ENCODE measurements at places on chromosomes 4 and X.

GRCh38 chr4:125750399-125750798 lies 435.6 kb downstream of the FAT4 start:
- no peak for DNase-seq

GRCh38 chrX:101229170-101229569 lies 9.6 kb downstream of the DRP2 start:
- peak; percentile 53 for DNase-seq

GRCh38 chr4:80709082-80709869 lies 321.2 kb upstream of the BMP3 start:
- no peak for DNase-seq

DNA sequence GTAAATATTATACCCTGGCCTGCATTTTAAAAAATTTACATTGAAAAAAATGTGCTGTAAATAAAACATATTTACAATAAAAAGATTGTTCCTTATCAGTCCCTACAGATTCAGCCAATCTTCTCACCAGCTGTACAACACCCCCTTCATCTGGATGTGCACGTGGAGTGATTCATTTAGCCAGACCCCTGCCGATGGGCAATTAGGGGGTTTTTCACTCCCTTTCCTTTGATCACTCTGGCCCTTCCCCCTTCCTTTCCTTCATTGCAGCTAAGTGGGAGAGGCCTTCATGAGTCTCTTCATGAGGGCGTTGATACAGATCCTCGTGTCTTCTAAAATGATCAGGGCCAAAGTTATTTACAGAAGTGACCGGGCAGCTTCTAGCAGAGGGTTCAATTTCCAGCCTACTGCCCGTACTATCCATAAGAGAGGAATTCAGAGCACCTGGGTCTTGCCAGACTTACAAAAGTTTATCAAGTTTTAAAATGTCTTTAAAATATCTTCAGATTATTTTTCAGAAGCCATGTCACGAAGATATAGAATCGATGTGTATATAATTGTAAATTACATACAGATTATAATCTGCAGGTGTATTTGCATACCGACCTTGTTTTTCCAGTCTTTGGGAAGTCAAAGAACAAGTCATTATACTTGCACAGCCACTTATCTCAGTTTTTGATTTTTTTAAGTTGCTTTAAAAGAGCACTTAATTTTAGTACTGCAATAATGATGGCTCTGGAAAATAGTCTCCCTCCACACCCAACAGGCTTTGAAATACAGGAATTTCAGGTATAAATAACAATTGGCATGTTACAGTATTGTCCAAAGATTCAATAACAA lies 21.4 kb upstream of the RASL11B start:
- no peak for DNase-seq

- no peak for DNase-seq
These were observed 15.2 kb upstream of the F11 start for GRCh38 chr4:186250760-186251159.

DNA sequence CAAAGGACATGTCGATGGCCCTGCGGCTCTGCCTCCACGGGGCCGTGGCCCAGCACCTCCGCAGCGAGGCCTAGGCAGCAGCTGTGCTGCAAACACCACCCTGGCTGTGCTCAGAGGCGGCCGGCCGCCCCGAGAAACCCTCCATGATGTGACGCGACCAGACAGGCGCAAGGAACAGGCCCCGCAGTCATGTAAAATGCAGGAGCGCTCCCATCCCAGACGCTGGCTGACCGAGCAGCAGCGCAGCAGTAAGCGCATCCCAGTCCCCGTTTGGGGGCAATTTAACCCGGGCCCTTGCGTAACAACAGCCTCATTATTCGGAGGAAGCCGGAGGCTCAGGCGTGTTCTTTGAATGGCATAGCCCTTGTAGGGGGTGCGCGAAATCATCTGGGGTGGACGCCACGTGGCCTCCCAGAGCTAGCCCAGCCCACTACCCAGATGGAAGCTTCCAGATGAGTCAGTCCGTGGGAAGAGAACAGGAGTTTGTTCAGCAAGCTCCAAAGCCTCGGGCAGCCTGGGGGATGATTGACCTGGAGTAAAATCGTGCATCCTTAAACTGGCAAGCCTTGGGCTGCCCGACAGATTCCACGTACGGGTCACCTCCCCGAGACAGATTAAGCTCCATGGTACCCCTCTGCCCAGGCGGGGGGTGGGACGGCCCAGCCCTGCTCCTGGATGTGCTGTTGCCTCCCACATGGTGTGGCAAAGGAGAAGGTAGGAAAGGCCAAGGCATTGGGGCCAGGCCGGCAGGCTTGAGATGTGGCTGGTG lies 124.0 kb downstream of the HMX1 start:
- DNase-seq: no peak

DNA sequence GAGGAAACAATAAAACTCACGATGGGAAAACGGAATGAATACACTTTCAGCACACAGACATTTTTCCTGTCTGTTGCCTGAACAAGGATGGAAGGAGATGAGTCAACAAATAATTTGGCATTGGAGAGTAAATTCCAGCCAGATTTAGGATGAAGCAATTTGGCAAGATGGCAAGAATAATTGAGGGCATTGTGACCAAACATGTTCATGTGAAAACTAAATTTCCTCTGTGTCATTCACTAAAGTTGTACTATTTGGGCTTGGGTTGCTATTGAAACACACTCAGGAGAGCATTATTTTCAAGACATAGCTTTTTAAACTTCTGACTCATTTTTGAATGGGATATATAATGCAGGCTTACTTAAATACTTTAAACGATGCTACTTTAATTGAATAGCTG lies 1614.4 kb downstream of the PCDH19 start:
- DNase-seq: no peak

DNA sequence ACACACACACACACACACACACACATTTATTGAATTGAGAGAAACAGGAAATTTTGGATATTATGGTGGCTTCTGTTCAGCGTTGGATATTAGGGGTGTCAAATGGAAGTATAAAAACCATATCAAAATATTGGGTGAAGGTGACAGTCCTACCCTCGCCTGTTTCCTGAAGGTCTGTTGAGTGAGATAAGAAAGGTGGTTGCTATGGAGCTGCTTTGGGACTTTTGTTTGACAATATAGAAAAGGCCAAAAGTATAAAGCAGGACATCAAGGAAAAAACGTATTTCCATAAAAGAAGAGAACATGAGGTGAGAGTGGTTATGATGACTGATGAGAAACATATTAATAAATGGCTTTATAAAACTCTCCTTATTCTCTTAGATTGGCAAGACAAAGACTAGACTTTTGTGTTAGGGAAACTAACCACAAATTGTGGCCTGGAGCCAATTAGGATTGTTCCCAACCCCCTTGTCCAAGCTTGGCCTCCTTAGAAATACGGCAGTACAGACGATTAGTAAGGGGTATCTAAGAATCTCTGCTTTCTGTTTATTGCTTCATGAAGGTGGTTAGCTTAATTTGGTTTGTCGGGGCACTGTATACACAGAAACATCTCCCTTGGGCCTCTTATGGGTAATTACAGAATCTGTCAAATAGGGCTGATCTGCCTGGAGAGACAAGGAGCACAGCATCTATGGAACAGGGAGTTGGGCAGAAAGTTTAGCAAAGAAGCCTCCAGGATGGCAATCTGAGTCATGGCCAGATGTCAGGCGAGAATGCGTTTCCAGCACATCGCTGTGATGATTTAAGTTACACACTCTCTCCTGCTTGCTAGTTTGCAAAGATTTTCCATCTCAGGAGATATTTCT lies 198.0 kb downstream of the CBR4 start:
- no peak for DNase-seq

DNA sequence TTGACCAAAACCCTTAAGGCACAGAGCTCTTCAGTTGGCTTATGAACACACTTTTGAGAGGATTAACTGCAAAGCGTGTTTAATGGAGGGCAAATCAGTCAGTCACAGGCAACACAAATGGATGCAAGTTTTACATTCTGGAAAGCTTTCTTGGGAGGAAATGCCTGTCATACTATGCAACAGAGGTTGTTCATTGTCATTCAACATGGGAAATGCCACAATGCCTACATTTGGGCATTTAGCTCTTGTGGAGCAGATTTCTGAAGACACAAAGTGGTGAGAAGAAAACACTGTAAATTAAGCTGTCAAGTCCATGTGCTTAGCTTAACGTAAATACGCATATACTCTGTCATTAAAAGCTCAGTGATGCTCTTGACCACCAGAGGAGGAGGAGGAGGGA lies 41.1 kb downstream of the CBLL2 start:
- no peak for DNase-seq

All from non-pigmented ciliary epithelial cell (primary cell).